ENCODE measurements at places on chromosomes 2 and 18.

DNA sequence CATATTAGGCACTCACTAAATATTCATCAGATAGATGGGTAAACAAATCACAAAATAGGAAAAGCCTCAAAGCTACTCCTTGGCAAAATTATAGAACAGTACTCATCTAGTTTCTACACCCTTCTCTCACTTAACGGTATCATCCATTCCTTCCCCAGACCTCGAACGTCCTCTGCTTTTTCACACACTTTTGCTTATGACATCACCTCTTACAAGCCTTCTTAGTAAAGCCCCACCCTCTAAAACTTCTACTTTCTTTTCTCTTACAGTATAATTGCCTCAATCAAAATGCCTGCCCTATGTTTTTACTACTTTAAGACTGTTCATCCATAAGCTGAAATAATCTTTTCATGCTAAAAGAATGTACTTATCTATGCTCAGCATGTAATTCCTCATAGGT, 8.1 kb downstream of the CHN1 start:
- DNase-seq: no peak

- no peak for DNase-seq
These were observed 54.2 kb downstream of the DLGAP1 start for GRCh38 chr18:4400911-4401310.

DNA sequence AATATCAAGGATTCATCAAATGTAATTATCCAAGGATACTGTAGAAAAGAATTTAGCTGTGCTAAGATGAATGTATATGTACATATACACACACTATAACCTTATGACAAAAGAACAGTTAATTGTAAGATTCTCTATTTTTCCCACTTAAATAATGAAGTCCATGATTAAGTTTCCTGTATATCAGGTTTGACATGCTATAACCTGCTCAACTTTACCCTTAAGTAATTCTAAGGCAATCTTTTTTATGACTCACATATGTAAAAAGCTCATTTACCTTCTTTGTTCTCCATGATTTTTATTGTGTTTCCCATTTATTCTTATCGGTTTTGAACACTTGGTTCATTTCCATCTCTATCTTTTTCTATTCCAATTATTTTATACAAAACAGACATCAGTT, 1213.1 kb upstream of the SLC39A10 start:
- no peak for DNase-seq

GRCh38 chr18:36086186-36086585, 18.8 kb upstream of the RPRD1A start:
- DNase-seq: no peak

GRCh38 chr2:36356298-36356989, 866 bp downstream of the CRIM1 start:
- peak; percentile 19 for DNase-seq

- no peak for DNase-seq
These were observed 346.1 kb downstream of the RND3 start for GRCh38 chr2:150141226-150142001.

DNA sequence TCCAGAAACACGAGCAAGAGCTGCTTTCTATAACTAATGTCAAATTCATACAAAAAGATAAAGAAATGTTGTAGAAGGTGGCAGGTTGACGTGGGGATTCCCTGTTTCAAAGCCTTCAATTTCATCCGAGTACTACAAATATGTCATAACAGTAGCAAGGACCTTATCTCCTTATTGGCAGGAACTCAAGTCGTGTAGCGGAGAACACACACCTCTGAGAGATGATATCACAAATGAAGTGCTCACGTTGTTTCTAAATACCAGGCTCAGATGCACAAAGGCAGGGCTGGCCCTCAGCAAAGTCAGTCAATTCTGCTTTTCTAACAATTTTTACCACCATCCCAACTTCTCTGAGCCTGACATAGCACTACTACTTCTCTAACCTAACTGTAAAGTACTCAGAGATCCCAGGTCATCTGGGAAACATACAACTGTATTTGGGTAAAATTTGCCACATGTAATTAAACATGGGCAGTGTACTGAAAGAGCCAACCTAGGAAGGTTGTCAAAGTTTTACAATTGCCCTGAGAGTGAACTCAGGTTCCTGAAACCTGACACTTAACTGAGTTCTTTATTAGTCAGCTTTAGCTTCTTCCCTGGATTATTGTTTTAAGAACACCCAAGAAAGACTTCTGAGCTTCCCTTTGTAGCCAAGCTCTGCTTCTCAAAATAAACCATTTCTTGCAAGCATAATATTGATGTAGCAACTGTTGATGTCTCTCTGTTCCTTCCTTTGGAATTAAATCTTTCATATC, 813.7 kb upstream of the ACVR2A start:
- no peak for DNase-seq

- DNase-seq: no peak
These were observed 35.9 kb upstream of the MYO1B start for GRCh38 chr2:191209340-191209739.
